ENCODE measurements at places on chromosomes 16 and 17. TPM values are rescaled to one million over a fixed set of nuclear protein-coding genes. Genes with fewer than 3 reads are reported as not detected.

The KRT32 gene
- not detected for total RNA-seq

DNA sequence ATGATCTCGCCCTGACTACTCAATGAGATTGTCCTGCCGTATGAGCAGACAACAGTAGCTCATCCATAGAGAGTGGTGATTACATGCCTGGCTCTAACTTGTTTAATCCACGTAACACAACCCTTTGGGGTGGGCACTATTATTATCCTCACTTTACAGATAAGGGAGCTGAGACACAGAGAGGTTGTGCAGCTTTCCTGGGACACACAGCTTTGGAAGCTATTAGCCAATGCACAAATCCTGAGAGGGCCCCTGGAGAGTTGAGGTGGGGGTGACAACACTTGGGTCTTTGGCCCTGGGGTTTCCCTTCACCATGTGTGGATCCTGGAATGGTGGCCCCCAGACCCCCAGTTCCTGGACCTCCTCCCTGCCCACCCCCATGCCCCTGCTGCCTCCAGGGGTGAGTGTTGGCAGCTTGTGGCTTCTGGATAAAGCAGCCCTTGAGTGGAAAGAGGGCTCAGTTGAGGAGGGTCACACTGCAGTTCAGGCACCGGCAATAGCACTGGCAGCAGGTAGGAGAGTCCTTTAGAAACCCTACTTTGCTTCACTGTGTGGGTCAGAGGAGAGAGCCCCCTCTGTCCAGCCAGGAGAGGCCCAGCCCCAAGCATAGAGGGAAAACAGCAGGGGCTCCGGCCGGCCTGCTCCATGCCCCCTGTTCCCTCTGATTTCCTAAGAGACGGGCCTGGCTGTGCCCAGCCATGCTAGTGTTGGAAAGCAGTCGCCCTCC lies 230.7 kb downstream of the KATNIP start:
- no peak for DNase-seq
- peaks cover 3% of the 10 kb centered on the region for H3K36me3 ChIP-seq
- no peaks in the 10 kb centered on the region for H3K27me3 ChIP-seq
- no peaks in the 10 kb centered on the region for H3K4me1 ChIP-seq

DNA sequence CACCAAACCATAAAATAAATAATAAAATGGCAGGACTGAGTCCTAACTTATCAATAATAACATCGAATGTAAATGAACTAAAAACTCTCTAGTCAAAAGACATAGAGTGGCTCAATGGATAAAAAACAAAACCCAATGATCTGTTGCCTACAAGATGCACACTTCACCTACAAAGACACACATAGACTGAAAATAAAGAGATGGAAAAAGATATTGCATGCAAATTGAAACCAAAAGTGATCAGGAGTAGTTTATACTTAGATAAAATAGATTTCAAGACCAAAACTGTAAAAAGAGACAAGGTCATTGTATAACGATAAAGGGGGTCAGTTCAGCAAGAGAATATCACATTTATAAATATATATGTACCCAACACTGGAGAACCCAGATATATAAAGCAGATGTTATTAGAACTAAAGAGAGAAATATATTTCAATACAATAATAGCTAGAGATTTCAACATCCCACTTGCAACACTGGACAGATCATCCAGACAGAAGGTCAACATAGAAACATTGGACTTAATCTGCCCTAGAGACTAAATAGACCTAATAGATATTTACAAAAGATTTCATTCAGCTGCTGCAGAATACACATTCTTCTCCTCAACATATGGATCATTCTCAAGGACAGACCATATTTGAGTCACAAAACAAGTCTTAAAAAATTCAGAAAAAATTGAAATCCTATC lies 29.8 kb downstream of the SLC47A2 start:
- DNase-seq = no peak
- H3K27me3 ChIP-seq = no peaks in the 10 kb centered on the region
- H3K4me3 ChIP-seq = no peak overlapping the region
- no peak overlapping the region for H3K27ac ChIP-seq

GRCh38 chr16:24668481-24669061 lies 60.9 kb upstream of the TNRC6A start:
- H3K27me3 ChIP-seq = no peaks in the 10 kb centered on the region
- peak overlapping the region; percentile 73 for H3K27ac ChIP-seq
- H3K4me1 ChIP-seq = peaks cover 10% of the 10 kb centered on the region
- no peak overlapping the region for H3K4me3 ChIP-seq
- DNase-seq = no peak
- no peaks in the 10 kb centered on the region for H3K36me3 ChIP-seq

DNA sequence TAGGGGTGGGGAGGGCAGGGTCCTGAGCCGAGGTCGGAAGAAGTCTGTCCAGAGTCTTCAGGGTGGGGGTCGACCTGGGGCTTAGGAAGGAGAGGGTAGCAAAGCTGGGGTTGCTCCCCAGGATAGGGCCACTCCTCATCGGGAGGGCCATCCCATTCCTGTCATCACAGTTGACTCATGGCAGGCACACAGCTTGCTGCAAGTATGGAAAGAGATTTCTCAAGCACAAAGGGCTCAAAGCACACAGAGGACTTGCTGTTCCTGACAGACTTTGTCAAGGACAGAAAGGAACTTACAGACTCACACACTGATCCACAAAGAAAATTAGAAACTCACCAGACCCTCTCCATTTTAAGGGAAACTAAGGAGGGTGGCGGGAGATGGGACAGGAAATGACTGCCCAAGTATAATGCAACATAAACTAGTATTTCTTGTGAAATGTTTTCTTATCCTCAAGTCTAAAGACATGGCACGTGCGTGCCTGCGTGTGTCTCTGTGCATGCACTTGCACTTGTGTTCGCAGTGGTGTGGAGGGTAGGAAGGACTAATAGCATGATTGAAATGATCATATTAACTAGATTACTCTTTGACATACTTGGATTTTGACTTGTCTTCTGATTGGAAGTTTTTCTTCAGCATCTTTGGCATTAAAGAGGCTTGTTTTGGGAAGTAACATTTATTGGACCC lies 2.4 kb downstream of the AOC2 start:
- no peaks in the 10 kb centered on the region for H3K27me3 ChIP-seq
- peaks cover 40% of the 10 kb centered on the region for H3K36me3 ChIP-seq
- H3K27ac ChIP-seq = peak overlapping the region; percentile 27

The MYH13 gene
- total RNA-seq = not detected

DNA sequence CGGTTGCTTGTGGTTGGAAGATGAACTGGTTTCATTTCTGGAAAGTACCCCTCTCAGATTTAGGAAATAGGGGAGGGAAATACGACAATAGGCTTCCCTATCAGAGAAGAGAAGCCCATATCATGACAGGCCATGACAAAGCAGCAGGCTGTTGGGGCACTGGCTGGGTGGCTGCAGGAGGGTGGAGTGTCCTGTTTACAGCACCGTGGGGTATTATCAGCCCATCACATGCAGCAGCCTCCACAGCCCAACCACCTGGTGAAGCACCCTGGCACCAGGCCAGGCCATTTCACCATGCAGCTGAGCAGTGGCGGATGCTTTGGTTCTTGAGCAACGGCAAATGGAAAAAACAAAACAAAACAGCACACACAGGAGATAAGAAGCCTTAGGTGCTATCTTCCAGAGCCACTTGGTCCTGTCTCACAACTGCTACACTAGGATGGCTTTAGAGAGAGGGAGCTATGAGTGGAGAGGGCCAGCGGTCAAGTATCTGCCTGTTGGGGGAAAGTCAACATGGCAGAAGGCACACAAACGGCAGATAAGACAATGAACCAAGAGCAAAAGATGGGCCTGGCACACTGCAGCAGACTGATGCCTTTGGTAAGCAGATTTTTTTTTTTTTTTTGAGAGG lies 24.2 kb downstream of the FAM117A start:
- no peak overlapping the region for H3K4me3 ChIP-seq
- H3K36me3 ChIP-seq = no peaks in the 10 kb centered on the region
- H3K27ac ChIP-seq = peak overlapping the region; percentile 73
- peaks cover 70% of the 10 kb centered on the region for H3K4me1 ChIP-seq
- peak; percentile 71 for DNase-seq

GRCh38 chr17:57356153-57356718 lies 99.9 kb downstream of the MSI2 start:
- H3K36me3 ChIP-seq = no peaks in the 10 kb centered on the region
- no peak overlapping the region for H3K4me3 ChIP-seq
- peak overlapping the region; percentile 89 for H3K27ac ChIP-seq
- H3K4me1 ChIP-seq = peaks cover 14% of the 10 kb centered on the region

DNA sequence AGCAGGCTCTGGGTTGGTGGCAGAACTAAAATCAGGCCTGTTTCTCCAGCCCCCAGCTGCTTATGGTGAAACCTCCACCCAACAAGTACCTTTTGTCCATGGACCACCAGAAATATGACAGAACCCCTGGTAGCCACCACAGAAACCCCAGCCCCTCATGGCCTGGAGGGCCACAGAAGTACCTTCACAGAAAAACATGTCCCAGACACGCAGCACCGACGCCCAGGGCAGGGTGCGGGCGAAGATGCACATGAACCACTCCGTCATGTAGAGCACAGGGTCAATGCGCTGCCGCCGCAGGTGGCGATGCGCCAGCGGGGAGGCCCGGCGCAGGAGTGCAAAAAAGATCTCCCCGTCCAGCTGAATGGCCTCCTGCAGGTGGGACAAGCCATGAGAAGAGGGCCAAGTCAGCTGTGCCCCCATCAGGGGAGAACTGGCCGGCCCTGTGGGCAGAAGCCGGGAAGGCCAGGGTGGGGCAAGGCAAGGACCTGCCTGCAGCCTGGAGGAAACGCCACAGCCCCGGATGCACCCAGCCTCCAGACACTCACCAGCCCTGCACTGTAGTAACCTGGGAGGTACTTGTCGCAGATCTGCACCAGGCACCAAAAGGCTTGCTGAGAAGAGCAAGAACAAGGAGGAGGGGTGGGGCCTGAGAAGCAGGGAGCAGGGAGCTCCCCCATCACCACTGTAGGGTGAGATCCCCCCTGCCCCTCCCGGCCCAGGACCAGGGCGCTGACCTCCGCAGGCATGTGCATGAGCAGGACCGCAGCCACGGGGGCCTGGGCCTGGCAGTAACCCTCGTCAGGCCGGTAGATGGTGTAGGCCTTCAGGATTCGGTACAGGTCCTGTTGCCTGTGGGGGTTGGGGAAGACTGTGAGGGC lies 4.1 kb upstream of the CD2BP2 start:
- H3K27me3 ChIP-seq = no peaks in the 10 kb centered on the region
- peaks cover 71% of the 10 kb centered on the region for H3K36me3 ChIP-seq
- no peak overlapping the region for H3K27ac ChIP-seq
- peaks cover 18% of the 10 kb centered on the region for H3K4me1 ChIP-seq
- no peak overlapping the region for H3K4me3 ChIP-seq

The IGSF6 gene
- total RNA-seq = 1.6 TPM

- H3K27ac ChIP-seq = no peak within 1 kb of the TSS
- H3K36me3 ChIP-seq = no peaks in the 10 kb centered on the region
- peaks cover 13% of the 10 kb centered on the region for H3K4me1 ChIP-seq
- no peak for DNase-seq
- H3K4me3 ChIP-seq = no peak within 1 kb of the TSS
Measured at GRCh38 chr17:41837761-41838538, at the start of gene KLHL10. Gene KLHL10 (plus strand): TSS chr17:41837825. CDS start chr17:41837933, 108 bp downstream.

GRCh38 chr17:79625706-79626105 lies 14.9 kb upstream of the RBFOX3 start:
- H3K36me3 ChIP-seq = no peaks in the 10 kb centered on the region
- peak; percentile 12 for DNase-seq
- no peaks in the 10 kb centered on the region for H3K4me1 ChIP-seq

The EFCAB3 gene
- not detected for total RNA-seq

DNA sequence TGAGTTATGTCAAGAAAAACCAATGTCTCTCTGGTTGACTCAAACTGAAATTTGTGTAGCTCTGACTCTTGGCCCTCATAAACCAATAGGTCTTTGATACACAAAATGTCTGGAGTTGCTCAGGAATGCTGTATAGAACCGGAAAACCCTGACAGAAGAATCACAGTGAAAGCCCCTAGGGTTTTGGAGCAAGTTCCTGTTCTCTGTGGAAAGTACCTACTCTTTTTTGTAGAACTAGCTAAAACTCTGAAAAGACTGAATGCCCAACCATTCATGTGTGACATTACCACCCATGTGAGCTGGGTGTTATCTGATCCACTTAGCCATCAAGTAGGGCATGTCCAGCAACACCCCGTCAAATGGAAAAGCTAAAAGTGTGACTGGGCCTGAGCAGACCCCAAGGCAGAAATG lies 28.8 kb downstream of the CCL4 start:
- peaks cover 2% of the 10 kb centered on the region for H3K27me3 ChIP-seq
- H3K4me1 ChIP-seq = peaks cover 5% of the 10 kb centered on the region
- H3K36me3 ChIP-seq = no peaks in the 10 kb centered on the region
- no peak overlapping the region for H3K4me3 ChIP-seq
- DNase-seq = no peak

The AHSP gene
- not detected for total RNA-seq

- no peaks in the 10 kb centered on the region for H3K27me3 ChIP-seq
- H3K4me1 ChIP-seq = peaks cover 67% of the 10 kb centered on the region
- DNase-seq = peak; percentile 77
Measured at GRCh38 chr16:4217204-4218131, 24.4 kb downstream of the SRL start.

DNA sequence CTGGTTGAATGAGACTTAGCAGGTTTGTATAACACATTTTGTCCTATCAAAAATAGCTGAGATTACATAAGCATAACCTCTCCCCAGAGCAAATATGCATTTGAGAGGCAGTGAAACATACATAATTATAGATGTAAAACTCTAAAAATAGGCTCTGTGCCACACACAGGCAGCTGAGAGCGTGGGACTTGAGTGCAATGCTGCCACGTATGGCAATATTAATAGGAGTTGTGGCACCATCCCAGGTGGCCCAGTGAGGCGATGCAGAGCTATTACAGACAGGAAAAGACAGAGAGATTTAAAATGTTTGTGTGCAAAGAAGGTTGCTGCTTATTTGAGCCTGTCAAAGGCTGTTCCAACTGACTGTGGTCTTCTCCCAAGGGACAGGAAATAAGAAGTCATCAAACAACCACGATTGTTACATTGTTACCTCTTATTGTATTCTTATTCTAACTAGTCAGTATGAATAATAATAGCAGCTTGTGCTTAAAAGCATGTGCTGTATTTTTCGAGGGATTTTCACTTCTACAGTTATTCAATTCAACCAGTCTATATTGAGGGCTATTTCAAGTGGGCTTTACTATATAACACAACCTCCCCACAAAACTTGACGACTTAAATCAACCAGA lies 116.5 kb downstream of the SALL1 start:
- no peak overlapping the region for H3K4me3 ChIP-seq
- no peaks in the 10 kb centered on the region for H3K36me3 ChIP-seq
- H3K27ac ChIP-seq = no peak overlapping the region

The WNT9B gene
- 0.35 TPM for total RNA-seq

The ATF7IP2 gene
- total RNA-seq = 43.2 TPM

The SLC52A1 gene
- total RNA-seq = not detected

GRCh38 chr16:54521327-54521726 lies 234.7 kb upstream of the IRX3 start:
- H3K4me1 ChIP-seq = peaks cover 13% of the 10 kb centered on the region
- no peaks in the 10 kb centered on the region for H3K36me3 ChIP-seq
- H3K4me3 ChIP-seq = no peak overlapping the region

DNA sequence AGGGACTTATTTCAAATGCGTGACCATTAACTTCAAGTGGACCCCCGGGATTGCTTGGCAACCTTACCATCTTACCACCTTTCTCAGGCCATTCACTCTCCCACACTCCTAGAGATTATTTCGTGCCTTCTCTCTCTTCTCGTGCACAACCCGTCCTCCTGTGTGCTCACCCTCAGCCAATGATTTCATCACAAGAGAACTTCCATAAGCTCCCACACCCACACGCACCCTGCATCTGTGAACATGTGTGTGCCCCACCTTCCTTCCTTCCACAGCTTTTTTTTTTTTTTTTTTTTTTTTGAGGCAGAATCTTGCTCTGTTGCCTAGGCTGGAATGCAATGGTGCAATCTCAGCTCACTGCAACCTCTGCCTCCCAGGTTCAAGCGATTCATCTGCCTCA lies 27.4 kb upstream of the CDH3 start:
- no peaks in the 10 kb centered on the region for H3K4me1 ChIP-seq
- H3K4me3 ChIP-seq = no peak overlapping the region
- no peaks in the 10 kb centered on the region for H3K36me3 ChIP-seq
- no peaks in the 10 kb centered on the region for H3K27me3 ChIP-seq
- no peak for DNase-seq

- H3K27me3 ChIP-seq = no peaks in the 10 kb centered on the region
- no peak for DNase-seq
- no peak overlapping the region for H3K27ac ChIP-seq
Measured at GRCh38 chr16:72789921-72790320, 258.0 kb downstream of the ZFHX3 start.

Data from heart left ventricle (tissue), 16 donors.